Activated naive CD4-positive, alpha-beta T cell (primary cell): ENCODE measurements at places on chromosomes 1 and 21.

DNA sequence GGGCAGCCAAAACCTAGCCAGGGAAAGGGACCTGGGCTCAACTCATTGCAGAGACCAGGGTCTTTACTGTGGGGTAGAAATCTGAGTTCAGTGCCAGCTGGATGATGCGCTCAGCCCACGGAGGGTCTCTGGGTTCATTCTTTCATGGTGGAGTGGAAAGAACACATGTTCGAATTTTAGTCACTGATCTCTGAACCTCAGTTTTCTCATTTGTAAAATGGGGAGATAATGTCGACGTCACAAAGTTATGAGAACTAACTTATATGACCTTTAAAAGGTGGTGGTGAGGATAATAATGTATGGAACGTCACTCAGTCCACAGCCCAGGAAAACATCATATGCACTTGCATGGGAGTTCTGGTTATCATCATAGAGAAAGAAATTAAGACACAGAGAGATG is 1.2 kb upstream of the TAL1 start:
- no peak for DNase-seq

DNA sequence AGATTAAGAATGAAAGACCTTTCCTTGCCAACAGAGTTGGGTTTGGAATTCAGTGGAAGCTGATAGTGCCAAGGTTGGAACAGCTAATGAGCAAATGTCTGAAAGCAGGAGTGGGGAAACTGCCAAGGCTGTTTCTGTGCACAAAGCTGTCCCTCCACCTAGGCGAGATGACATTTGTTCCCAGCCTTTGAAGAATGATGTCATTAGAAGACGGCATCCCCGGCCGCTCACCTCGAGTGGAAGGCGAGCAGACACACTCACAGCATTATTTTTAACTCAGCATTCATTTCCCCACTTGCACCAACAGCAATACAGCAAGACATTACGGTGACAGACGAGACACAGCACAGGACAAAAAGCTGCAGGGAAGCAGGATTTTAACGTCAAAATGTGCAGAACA is 463.9 kb downstream of the PCP4 start:
- DNase-seq = no peak

- no peak for DNase-seq
These were observed 21.8 kb downstream of the MIS18A start for GRCh38 chr21:32256873-32257620.

DNA sequence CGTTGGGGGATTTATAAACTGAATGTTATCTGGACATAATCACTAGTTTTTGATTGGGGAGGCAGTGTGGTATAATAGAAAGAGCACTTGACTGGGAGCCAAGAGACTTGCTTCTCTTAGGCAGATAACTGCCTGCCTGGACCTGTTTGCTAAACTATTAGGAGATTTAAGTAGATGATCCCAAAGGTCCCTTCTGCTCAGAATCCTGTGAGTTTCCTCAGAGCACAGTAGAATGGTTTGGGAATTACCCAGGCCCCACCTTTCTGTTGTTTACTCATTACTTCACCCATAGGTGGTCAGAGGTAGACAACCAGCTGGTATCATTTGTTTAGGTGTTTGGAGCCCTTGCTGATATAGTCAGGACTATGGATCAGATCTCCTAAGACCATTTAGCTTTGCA is 10.3 kb upstream of the PODN start:
- DNase-seq = no peak

DNA sequence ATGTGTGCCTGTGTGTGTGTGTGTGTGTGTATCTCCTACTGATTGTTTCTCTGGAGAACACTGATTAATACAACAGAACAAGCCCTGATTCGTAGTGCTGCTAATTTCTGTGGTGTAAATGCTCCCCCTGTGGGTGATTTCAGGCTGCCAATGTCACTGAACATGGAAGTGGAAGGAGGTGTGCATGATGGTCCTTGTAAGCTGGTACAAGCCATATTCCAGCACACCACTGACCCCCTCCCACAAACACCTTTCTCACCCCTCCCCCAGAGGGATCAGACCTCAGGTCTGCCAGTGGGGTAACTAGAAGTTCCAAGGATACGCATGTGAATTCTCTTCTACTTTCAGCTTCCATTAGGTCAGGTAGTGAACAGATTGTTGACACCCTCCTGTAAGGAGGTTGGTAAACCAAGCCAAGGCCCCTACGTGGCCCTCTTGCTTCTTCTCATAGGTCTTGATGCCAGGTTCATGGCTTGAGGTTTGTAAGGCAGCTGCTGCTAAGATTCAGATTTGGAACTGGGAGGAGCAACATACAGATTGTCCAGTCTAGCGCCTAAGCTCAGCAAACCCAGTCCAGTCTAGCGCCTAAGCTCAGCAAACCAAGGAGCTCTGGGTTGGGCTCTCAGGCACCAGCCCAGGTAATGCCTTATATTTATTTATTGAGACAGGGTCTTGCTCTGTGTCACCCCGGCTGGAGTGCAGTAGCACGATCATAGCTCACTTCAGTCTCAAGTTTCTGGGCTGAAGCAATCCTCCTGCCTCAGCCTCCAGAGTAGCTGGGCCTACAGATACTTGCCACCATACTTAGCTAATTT is 38.7 kb downstream of the DHCR24 start:
- no peak for DNase-seq

DNA sequence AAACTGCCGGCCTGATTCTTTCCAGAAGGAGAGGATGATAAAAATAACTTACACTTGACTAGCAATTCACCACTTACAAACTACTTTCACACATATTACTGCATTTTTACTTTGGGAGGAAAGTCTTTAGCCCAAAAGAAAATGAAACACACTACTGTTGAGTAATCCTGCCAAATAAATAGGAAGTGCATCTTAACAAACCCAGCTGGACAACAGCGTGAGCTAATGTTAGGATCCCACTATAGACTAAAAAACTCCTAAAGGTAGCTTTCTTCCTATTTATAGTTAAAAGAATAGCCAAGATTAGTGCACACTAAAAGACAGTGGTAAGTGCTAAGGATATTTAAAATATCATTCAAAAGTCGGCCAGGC is 83.8 kb downstream of the HSF2BP start:
- no peak for DNase-seq

GRCh38 chr1:66552829-66553228 is 18.9 kb downstream of the SGIP1 start:
- DNase-seq = no peak

DNA sequence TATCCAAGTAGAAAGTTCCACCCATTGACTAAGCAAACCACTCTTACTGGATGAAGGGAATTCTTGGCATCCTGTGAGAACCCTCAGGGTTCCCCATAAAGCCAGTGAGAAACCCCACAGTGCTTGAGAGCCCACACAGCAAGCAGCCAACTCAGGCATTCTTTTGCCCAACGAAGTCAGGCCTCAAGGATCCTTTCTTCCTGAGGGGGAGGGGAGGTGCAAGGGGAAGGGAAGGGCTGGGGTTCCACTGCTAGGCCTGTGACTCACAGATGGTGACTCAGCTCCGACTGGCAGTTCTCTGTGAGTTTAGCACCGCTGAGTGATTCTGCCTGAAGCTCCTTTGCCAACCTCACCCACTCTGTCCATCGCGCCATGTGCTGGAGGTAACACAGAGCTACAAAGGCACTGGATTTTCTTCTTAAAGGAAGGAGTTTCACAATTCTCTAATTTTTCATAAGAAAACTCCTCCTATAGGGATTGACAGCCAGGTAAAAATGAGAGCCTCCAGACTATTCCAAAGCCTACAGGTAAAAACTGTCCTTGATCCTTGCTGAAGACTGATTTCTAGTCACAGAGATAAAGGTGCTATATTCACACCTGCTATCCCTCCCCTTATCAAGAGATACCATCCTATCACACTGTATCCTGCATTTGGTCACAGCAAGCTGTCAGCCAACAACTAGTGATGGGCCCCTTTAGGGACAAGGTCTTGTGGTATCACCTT is 4.8 kb downstream of the ENO1 start:
- DNase-seq = no peak

DNA sequence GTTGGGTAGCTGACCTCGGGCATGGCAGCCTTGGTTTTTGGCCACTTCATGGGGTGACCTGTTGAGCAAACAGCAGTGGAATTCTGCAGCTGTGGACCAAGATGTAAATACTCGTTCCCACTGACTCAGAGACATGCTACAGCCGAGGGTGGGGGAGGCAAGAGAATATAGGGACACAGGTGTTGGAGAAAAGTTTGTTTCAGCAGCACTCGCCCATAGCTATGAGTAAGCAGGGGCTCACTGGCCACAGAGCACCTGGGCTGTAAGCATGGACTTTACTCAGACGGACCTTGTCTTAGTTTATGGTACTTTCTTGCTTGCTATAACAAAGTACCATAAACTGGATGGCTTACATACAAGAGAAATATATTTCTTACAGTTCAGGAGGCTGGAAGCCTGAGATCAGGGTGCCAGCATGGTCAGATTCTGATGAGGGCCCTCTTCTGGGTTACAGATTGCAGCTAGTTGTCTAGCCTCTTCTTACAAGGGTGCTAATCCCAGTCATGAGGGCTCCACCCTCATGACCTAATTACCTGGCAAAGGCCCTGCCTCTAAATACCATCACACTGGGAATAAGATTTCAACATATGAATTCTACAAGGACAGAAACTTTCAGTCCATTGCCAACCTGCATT is 437.2 kb upstream of the DAB1 start:
- no peak for DNase-seq

- no peak for DNase-seq
These were observed 7.6 kb upstream of the CNN3 start for GRCh38 chr1:94934551-94934950.

GRCh38 chr1:57440096-57440495 is 16.2 kb upstream of the DAB1 start:
- no peak for DNase-seq

DNA sequence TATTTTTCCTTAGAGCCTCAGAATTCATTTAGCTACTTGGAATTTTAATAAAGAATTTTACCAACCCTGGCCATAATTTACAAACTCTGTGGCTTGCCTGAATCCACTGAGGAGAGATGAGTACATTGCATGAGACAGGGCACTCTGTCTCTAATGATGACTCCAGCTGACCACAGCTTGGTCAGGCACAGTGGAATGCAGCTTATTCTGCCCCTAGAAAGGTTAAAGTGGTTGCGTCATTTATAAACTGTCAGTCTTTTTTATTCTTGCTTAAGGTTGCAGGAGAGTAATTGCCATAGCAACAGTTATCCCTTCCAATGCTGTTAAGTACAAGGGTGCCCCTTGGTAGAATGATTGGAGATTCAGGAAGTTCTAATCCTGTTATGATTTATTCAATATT is 28.3 kb downstream of the PDE4B start:
- no peak for DNase-seq

GRCh38 chr1:60636946-60637345 is 445.4 kb upstream of the NFIA start:
- no peak for DNase-seq

GRCh38 chr1:14897080-14897449 is 256.5 kb upstream of the TMEM51 start:
- DNase-seq = no peak

- DNase-seq = no peak
These were observed 1211.6 kb upstream of the ADGRL4 start for GRCh38 chr1:80218112-80218511.

DNA sequence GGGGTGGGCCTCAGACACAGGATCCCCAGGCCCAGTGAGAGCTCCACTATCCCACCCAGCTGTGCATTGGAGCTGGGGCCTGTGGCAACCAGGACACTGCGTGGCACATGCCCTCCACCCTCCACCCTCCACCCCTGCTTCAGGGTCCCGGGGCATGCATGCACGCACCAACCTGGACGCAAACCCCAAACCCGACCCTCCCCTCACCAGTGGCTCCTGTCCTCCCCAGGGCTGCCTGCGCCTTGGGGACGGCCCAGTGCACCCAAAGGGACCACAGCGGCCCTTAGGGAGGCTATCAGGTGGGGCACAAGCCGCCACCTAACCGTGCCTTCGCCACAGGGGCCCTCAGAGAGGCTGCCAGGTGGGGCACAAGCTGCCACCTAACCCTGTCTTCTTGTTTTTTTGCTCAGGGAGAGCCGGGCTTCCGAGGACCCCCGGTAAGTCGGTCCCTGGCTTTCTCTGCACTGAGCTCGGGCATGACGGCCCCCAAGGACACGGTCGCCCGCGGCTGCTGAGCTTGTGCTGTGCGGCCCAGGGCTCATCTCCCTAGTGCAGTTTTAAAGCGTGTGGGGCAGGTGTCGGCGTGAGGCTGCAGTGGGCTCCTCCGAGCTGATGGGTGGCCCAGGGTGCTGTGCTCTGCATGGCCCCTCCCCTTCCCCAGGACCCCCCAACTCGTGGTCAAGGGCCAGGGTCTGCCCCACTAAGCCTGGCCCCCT is 47.9 kb downstream of the SLC19A1 start:
- no peak for DNase-seq

DNA sequence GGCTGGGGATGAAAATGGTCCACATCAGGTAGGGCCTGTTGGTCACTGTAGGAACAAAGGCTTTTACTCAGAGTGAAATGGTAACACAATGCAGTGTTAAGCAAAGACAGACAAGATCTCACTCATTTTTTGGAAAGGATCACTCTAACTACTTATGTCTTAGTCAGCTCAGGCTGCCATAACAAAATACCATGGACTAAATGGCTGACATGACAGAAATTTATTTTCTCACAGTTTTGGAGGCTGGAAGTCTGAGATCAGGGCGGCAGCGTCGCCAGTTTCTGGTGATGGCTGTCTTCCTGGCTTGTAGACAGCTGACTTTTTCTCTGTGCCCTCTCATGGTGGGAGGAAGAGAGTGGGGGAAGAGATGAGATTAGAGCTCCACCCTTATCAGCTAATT is 10.2 kb upstream of the MAGI3 start:
- no peak for DNase-seq

GRCh38 chr1:18901952-18902522 is 318 bp downstream of the ALDH4A1 start:
- DNase-seq = no peak

GRCh38 chr1:90526954-90527353 is 190.1 kb downstream of the BARHL2 start:
- no peak for DNase-seq

- DNase-seq = no peak
These were observed 31.0 kb downstream of the IL12RB2 start for GRCh38 chr1:67338642-67339041.

DNA sequence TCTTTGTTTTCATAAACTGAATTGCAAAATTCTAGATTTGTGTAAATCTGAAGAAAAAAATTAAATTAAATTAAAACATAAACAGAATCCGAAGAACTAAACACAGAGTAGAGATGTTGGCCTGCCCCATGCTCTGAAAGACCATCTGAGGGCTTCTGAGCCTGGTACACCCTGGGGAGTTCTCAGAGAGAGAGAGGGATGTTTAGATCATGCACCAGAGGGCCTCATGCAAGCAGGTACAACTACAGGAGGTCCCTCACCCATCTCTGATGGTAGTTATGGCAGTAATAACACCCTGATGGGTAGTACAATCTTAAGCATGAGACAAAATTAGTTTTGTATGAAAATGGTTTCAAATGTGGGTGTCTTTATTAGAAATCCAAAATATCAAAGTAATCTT is 127.7 kb downstream of the TGFB2 start:
- DNase-seq = no peak

GRCh38 chr1:52899445-52899894 is 22.1 kb downstream of the ECHDC2 start:
- no peak for DNase-seq
